ENCODE measurements at places on chromosomes 3 and 15. TPM values are rescaled to one million over a fixed set of nuclear protein-coding genes. Genes with fewer than 3 reads are reported as not detected.

GRCh38 chr3:155325263-155325835 is 31.9 kb upstream of the STRIT1 start:
- DNase-seq, result no peak

- no peak for DNase-seq
Measured at GRCh38 chr3:171293142-171293782, 166.9 kb downstream of the TNIK start.

DNA sequence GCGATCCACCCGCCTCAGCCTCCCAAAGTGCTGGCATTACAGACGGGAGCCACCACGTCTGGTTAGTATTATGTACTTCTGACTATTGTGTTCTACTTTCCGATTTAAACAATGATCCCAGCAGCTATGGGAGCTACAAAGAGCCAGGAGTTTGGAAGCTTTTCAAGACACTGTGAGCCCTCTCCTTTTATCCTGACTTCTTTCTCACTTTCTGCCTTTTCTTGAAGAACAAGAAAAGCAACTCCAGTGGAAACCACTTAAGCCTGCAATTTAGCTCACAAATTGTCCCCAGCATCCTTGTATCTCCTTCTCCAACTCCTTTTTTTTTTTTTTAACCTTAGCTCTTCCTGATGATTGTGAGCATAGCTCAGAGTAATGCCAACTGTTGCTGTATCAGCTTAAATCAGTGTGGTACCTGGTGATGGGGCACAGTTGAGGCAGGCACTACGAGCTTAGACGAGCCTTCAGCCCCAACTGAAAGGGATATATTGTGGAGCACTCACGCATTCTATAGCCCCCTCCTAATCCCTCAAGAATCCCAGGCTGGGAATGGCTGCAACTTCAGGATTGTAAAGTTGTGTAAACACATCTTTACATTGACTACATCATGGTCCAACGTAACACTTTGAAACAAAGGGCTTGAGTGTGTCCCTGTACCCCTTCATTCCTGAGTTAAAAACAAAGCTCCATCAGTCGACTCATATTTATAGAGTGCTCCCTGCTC is 677.0 kb downstream of the FHIT start:
- DNase-seq, result no peak

GREM1 gene
- 0.15 TPM for polyA plus RNA-seq

NR2E3 gene
- polyA plus RNA-seq, result not detected

PLCB2 gene
- polyA plus RNA-seq, result 4.4 TPM

GRCh38 chr15:88696254-88696653 is 57.4 kb downstream of the ISG20 start:
- no peak for DNase-seq

DNA sequence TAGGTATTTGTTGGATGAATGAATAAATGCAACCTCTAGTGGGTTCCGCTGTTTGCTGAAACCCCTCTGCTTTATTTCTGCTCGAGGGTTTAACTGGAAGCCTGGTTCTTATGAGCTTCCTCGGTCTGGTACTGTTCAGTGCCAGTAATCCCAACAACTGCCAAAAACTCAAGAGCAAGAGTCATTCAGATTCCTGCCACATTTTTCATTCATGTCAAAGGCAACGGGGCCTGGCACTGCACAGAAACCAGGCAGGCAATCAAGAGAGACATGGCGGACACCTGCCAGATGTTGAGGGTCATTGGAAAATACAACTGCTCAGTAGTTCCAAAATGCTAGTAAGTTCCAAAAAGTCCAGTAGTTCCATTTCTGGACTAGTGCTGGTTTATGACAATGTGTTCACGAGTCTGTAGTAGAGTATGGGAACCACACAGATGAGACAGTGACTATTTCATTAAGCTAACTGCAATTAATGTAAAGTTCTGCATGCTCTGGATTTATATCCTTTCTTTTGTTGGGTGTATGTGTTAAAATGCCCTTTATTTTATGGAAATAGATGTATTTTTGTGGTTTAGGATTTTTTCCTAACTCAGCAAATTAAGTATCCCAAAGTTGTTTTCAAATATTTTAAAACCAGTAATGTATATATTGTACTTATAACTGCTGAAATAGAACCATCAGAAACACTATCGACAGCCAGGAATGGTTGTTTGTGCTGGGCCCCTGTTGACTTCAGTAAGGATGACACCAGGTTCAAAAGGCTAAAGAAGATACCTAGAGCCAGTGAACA is 22.7 kb upstream of the TMEM41A start:
- DNase-seq, result no peak

SPINK8 gene
- polyA plus RNA-seq, result not detected

DNA sequence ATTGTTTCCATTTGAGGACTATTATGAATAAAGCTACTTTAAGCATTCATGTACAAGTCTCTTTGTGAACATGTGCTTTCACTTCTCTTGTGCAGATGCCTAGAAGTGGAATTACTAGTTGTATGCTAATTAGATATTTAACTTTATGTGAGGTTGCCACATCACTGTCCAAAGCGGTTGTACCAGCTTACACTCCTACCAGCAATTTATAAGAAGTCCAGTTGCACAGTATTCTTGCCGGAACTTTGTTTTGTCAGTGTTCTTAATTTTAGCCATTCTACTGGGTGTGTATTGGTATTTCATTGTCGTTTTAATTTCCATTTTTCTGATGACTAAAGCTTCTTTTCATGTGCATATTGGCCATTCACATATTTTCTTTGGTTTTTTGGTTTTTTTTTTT is 29.1 kb downstream of the SEMA3G start:
- no peak for DNase-seq

- no peak for DNase-seq
Measured at GRCh38 chr15:91508633-91509032, 344.9 kb upstream of the SLCO3A1 start.

DNA sequence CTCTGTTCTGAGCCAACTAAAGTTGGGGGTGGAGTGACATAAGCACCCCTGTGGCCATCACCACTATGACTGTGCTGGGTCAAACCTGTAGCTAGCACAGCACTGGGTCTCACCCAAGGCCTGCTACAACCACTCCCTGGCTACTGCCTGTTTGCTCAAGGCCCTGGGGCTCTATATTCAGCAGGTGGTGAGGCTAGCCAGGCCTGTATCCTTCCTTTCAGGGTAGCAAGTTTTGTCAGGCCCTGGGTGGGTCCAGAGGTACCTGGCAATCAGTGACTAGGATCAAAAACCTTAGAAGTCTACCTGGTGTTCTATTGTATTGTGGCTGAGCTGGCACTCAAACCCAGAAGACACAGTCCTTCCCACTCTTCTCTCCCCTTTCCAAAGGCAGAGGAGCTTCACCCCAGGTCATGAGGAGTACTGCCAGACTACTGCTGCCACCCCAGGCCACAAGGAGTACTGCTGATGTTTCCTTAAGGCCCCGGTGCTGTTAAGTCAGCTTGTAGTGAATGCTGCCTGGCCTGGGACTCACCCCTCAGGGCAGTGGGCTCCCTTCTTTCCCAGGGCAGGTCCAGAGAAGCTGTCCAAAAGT is 170.8 kb downstream of the IGSF11 start:
- no peak for DNase-seq

DNA sequence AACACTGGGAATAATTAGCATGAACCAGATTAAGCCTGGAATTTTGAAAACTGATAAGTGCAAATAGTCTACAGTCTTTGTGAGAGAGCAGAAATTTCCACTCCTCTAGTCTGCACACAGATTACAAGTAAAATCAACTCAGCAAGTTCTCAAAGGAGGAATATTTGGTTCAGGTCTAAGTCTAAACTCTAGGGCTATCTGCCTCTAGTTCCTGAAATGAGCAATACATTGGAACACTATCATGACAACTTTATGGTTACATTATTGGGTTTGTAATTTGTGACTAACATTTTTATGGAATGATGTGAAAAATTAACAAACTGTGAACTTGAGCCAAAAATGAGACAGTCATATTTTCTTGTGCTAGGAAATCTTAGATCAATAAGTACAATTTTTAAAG is 30.8 kb upstream of the ADGRG7 start:
- no peak for DNase-seq

DNA sequence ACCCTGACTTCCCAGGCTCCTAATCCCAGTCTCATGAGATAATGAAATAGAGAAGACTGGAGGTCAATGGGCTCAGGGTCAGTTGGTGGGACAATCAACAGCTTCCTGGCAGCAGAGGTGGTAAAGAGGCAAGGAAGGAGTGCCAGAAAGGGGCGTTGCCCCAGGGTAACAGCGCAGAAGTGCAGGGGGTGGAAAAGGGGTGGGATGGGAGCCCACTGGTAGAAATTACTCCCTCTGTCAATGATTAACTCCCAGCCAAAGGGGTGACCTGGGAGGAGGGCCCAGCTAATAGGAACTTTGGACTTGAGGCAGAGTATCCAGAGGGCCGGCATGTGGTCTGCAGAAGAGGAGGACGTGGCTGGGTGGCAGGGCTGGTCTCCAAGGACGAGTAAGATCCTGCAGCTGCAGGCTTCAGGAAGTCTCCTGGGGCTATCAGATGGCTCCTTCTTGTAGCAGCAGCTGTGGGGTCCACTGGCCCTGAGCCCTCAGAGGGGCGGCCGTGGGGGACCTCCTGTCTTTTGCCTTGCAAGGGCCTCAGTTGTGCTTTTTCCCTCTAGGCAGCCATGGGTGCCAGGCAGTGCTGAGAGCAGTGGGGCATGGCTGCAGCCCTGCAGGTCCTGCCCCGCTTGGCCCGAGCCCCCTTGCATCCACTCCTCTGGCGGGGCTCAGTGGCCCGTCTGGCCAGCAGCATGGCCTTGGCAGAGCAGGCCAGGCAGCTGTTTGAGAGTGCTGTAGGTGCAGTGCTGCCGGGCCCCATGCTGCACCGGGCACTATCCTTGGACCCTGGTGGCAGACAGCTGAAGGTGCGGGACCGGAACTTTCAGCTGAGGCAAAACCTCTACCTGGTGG is 2.3 kb downstream of the GLYCTK start:
- DNase-seq, result peak; percentile 68

DNA sequence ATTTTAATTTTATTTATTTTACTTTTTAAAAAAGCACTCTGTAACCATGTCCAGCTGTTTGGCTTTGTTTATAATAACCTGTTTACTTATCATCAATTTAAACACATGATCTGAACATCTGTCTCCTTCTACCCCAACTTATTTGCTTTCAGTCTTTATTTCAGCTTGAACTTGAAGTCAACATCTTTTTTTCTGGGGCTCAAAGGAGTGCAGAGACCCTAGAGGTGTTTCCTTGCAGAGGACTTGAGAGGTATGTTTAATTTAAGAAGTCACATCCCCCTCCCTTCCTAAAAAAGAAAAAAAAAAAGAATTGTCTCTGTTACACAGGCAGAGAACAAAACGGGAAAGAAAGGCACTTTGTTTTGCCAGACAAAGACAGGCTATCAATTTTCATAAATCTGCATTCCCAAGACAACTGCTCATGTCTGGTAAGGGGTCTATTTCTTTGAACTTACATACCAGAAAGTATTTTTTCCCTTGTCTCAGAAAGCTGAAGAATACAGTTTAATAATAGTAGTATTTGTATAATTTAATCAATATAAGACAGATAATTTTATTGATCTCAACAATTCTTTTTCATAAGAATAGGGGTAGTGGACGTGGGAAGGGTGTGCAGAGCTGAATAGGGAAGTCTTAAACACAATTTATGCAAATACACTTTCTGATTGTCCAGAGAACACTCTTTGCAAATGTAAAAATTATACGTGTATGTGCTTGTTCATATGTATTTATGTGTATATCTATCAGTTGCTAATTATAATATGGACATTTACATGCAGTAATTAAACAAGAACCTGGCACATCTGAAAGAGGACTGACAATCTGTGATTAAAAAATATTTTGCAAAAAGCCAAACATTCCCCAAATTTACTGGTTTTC is 109.7 kb upstream of the PDZRN3 start:
- no peak for DNase-seq

Measured in kidney (tissue), 22 donors.